Stomach (tissue), 19 donors: ENCODE measurements at places on chromosomes 7 and 10.

DNA sequence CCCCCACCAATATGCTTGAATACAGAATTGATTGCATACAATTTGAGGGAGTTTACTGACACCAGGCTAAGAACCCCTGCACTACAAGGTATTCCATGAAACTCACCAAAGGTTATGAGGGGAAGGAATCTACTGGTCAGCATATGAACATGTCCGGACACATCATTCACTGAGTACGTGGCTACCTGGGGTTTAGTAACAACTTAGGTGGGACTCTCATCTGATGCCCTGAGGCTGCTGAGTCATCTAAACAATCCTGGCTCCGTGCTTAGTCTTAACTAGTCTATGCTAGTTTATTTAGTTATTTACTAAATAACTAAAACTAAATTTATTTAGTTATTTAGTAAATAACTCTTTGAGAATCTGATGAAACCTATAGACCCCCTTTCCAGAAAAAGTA is 11.3 kb downstream of the PI4K2A start:
- no peak for DNase-seq

- no peak for DNase-seq
Observed at GRCh38 chr7:422886-423225, 96.8 kb downstream of the PDGFA start.

GRCh38 chr7:41501006-41501405 is 201.9 kb downstream of the INHBA start:
- no peak for DNase-seq

- DNase-seq = no peak
Observed at GRCh38 chr7:16688249-16688648, 42.3 kb downstream of the BZW2 start.

- no peak for DNase-seq
Observed at GRCh38 chr10:78663721-78664120, 405.0 kb upstream of the ZMIZ1 start.

DNA sequence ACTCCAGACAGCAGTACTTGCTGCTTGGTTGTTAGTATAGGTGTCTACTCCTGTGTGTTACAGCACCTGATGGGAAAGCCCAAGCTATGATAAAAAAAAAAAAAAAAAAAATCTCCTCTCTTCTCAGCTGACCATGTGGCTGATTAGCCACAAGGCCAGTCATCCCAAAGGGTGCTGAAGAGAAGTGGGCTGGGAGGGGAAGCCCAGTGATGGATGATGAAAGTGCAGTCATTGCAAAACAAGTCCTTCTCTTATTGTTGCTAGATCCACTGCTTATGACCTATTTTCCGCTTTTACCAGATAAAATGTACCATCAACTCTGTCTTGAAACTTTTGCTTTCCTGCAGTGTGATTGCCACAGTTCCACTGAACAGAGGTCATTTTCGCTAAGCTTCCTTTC is 1092.5 kb upstream of the C7orf33 start:
- no peak for DNase-seq
